Left forelimb (tissue), 1 donor: ENCODE measurements at places on chromosomes 13 and 19.

GRCh38 chr13:112242777-112243176 is 133.4 kb upstream of the SPACA7 start:
- DNase-seq, result peak; percentile 28

DNA sequence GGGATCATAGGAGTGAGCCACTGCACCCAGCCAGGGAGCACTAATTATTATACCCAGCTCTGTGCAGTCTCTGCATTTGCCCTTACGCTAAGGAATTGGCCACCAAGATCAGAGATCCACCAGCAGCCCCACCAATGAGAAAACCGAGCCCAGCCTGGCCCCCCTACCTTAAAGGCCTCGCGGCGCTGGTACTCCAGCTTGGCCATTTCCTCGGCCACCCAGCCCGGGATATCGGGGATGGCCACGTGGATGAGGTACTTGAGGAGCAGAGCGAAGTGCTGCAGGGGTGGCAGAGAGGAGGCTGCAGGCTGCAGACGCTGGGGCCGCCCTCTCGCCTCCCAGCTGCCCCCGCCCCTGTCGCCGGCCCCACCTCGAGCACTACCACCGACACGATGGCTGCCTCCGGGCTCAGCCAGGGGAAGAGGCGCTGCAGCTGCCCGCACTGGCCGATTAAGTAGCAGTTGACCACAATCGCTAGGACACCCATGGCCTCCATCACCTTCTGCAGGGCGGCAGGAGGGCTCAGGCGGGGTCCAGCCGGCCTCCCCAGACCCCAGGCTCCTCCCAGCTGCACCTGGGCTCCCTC is 7.5 kb downstream of the ANO8 start:
- DNase-seq, result no peak

DNA sequence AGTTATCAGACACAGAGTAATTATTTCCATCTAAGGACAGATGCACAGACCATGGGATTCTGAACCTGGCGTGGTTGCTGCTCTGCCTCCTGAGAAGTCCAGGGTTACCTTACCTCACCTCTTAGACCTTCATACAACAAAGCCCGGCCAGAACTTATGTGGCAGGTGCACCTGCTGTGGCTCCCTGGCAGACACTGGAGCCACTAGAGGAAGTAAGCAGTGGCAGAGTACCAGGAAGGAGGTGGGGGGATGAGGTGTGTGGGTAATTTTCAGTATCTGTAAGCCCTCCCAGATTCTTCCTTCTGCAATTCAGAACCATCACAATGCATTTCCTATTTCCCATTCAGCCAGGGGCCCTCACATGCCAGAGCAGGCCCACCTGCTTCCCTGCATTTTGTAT is 106.1 kb upstream of the DOCK9 start:
- no peak for DNase-seq

- no peak for DNase-seq
Observed at GRCh38 chr13:83618966-83619365, 263.3 kb downstream of the SLITRK1 start.

DNA sequence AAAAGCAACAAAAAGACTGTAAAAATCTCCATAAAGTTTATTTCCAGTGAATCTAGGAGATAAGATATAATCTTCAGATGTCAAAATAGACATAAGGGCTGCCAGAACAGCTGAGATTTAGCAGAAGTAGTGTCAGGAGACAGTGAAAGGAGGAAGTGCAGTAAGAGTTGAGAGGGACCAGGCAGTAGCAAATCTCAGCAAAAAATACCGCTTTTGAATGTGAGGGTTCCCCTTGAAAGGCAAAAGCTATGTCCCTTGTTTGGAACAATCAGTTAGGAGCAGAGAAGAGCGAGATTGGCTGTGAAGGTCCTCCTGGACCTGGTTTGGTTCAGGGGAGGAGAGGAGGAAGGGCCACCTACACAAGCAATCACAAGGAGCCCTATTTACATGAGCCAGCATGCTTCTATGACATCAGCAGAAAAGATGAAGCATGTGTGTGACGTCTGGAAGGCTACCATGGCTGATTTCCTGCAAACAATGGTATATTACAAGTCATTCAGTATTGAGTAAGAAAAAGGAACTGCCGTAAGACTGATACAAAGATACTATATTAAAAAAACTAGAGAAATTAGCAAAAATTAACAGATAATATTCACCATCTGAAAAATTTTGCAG is 98.9 kb upstream of the SIAH3 start:
- no peak for DNase-seq

DNA sequence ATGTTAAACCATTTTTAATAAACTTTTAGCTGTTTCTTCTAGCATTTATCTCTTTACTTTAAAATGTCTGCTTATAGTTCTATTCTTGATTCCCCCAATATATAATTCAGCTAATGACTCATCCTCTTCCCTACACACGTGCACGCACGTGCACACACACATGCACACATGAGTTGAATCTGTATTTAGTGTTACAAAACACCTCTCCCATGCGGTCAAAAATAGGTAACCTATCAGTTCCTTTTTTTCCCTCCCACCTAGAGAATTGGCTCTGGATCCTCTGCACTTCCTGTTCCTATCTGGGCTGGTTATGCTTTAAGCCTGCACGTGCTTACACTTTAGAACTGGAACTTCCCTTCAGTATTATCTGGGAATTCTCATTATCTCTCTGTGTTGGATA is 144.1 kb downstream of the PAN3 start:
- DNase-seq, result no peak

GRCh38 chr19:47680858-47681332 is 32.3 kb upstream of the EHD2 start:
- no peak for DNase-seq

GRCh38 chr13:30147015-30147414 is 160.3 kb downstream of the KATNAL1 start:
- no peak for DNase-seq

- no peak for DNase-seq
Observed at GRCh38 chr13:93352616-93353015, 126.0 kb downstream of the GPC6 start.

DNA sequence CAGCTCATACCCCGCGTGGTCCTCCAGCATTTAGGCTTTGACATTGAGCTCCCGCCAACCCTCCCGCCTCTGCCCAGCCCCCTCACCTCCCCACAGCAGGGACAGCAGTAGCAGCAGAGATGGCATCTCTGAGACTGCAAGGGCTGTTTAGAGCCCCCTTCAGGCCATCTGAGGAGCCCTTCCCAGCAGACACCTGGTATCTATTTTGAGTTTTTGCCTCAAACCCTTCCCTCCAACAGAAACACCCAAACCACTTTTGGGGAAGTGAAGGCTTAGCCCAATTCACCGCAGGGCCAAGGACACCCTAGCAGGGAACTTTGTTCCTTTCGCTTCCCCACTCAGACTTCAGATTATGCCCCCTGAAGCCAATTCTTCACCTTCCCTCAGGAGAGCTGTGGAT is 6.3 kb upstream of the ZNF175 start:
- no peak for DNase-seq

- no peak for DNase-seq
Observed at GRCh38 chr19:34452723-34453122, 24.5 kb downstream of the UBA2 start.

DNA sequence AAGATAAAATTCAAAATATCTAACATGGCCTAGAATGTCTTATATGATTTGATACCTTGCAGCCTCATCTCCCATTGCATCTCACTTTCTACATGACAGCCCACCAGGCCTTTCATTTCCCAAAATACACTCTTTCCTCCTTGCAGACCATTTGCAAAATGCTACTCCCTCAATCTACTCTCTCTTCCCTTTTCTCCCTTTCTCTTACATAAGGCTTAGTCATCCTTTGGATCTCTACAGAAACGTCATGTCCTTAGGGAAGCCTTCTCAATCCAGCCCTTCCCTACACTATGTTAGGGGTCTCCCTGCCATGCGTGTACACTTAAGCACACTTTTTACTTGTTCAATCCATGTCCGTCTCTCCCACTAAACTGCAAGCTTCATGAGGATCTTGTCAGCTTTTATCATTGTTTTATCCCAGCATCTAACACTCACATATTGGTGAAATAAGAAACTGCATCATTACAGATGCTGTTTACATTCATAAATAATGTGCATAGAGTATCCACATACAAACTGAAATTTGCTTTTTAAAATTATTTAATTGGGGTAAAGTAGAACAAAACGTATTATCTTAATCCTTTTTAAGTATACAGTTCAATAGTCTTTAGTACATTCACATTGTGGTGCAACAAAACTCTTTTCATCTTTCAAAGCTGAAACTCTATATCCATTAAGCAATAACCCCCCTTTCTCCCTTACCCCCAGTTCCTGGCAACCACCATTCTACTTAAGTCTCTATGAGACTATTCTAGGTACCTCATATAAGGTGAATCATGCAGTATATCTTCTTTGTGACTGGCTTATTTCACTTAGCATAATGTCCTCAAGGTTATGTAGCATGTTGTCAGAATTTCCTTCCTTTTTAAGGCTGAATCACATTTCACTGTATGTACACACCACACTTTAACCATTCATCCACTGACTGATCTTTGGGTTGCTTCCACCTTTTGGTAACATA is 11.5 kb upstream of the WBP4 start:
- no peak for DNase-seq

DNA sequence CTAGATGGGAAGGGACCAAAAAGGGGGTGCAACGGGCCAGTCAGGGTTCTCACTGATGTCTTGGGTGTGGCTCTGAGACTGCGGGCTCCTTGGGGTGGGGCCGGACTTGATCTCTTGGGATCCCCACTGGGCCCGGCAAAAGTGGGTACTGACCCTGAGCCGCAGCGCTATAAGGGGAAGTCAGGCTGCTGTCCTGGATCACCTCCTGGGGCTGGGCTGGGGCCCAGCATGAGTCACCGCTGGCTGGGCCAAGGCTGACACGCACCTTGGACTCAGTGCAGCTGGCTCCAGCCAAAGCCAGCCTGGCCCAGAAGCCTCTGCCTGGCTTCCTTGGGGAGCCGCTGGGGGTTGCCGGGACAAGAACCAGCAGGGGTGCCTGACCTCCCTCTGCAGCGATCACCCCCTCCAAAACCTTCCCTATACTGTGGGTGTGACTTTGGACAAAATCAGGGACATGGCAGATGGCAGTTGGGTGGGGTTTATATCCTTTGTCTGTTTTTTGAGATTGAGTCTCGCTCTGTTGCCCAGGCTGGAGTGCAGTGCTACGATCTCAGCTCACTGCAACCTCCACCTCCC is 617 bp upstream of the IQCN start:
- peak; percentile 93 for DNase-seq

DNA sequence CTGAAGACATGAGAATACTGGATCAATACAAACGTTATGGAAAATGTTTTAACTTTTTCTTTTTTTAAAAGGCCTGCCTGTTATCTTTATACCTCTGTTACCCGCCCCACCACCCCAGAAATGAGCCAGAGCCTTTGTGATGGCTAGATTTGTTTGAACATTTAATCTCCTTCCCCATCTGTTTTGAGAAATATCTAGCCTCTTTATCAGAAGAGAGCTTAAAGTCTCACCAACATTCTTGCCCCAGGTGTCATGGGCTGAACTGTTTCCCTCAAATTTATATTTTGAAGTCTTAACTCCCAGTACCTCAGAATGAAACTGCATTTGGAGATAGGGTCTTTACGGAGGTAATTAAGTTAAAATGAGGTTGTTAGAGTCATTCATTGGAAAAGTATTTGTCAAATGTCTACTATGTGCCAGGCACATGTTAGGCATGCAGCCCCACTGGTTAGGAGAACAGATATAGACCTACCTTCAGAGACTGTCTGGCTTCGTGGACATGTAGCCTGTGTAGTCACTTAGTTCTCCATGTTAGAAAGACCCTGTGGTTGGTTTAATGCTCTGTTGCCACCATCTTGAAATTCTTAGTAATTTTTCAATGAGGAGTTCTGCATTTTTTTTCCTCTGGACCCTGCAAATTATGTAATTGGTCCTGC is 6.3 kb upstream of the RB1 start:
- no peak for DNase-seq

DNA sequence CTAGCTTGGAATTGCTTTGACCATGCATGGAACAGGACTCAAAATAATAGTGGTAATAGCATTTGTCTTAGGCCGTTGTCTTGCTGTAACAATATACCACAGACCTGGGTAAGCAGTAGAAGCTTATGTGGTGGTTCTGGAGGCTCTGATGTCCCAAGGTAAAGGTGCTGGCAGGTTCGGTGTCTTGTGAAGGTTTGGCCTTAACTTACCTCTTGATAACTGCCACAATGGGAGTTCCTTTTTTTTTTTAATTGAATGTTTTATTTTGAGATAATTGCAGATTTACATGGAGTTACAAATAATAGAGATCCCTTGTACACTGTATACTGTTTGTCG is 5.8 kb downstream of the RPL21 start:
- no peak for DNase-seq

DNA sequence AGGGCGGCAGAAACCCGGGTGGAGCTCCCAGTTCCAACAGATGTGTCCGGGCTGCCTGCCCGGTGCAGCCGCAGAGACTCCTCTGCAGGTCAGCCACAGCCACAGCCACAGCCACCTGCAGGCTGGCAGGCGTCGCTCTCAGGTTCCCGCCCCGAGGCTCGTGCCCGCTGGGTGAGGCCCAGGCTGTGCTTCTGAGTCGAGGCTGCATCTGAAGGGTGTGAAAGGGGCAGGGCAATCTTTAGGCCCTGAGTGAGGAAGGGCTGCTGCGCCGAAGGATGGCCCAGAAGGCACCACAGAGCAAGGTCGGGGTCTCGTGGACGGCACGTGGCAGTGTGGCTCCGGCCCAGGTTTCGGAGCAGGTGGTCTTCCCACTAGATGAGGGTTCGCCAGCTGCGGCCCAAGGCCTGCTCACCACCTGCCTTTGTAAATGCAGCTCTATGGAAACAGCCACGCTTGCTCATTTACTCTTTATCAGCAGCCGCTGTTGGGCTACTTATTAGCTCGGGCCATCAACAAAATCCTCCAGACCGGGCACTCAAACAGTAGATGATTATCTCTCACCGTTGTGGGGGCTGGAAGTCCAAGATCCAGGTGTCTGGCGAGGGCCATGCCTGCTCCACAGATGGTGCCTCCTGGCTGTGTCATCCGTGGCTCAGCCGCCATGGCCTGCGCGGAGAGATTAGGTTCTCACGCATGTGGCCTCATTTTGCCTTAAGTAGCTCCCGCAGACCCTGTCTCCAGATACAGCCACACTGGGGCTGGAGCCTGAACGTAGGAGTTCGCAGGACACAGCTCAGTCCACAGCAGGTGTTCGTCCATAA is 40.3 kb upstream of the TFDP1 start:
- DNase-seq, result peak; percentile 38

GRCh38 chr13:98187965-98188261 is 10.8 kb upstream of the RNF113B start:
- DNase-seq, result no peak

DNA sequence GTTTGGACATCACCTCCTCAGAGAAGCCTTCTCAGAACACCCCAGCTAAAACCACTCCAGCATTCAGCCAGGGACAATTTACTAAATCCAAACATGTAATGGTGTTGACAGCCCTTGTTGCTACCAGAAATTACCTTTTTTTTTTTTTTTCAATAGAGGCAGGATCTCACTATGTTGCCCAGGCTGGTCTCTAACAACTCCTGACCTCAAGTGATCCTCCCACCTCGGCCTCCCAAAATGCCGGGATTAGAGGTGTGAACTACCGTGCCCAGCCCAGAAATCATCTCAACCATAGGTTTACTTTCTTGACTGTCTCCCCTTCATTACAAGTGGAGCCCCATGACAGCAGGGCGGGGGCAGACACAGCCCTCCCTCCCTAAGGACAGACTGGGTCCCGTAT is 9.2 kb downstream of the CLIP3 start:
- DNase-seq, result no peak

GRCh38 chr19:38514812-38515633 is 81.5 kb downstream of the RYR1 start:
- peak; percentile 74 for DNase-seq
